SK-N-SH (cell line): ENCODE measurements at places on chromosomes 1 and 21.

DNA sequence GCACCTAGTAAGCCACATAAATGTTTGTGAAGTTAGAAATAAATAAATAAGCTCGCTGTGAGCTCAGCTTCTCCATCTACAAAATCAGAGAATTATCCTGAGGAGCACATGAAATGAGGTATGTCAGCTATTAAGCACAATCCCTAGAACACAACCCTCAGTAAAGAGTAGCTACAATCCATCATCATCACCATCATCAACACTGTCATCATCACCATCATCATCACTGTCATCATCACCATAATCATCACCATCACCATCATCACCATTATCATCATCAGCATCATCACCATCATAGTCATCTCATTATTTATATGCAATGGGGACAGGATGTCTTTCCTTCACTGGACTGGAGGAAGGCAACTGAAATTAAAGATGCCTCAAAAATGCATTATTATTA, 189.6 kb downstream of the NPHP4 start:
- H3K27ac ChIP-seq = no peak overlapping the region
- H3K4me3 ChIP-seq = no peak overlapping the region
- DNase-seq = no peak

- no peak overlapping the region for H3K4me3 ChIP-seq
- H3K36me3 ChIP-seq = no peaks in the 10 kb centered on the region
- no peak overlapping the region for H3K27ac ChIP-seq
- H3K27me3 ChIP-seq = no peaks in the 10 kb centered on the region
These were observed 10.5 kb upstream of the TAF1A start for GRCh38 chr1:222600281-222600680.

DNA sequence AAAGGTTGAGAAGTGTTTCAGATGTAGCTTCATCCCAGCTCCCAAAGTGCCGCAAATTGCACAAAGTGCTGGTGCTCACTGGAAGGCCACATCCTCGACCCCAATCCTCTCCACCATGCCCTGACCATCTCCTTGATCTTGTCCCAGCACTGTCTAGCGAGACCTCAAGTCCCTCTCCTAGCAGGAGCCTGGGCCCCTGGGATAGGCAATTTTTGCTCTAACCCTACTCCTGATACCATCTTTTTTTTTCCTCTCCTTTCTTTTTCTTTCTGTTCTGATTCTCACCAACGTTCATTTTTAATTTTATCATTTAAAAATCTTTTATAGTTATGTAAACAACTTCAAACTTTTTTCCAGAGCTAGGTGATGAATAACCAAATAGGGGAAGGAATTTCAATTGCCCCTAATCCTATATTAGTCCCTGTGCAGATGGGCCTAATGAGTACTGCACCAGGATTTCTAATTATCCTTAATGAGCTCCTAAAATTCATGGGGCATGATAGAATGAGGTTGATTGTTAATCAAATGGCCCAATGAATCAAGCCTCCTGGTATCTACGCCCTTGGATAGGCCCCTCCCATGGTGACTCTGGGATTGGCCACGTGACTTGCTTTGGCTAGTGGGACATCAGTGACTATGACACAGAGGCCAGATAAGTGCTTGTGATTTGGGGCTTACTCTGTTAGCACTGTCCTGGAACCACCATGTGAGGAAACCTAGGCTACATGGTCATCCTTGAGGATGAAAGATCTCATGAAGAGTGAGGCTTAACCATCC, 41.5 kb upstream of the TENT5B start:
- H3K36me3 ChIP-seq = no peaks in the 10 kb centered on the region
- no peak overlapping the region for H3K4me3 ChIP-seq
- no peak for DNase-seq

DNA sequence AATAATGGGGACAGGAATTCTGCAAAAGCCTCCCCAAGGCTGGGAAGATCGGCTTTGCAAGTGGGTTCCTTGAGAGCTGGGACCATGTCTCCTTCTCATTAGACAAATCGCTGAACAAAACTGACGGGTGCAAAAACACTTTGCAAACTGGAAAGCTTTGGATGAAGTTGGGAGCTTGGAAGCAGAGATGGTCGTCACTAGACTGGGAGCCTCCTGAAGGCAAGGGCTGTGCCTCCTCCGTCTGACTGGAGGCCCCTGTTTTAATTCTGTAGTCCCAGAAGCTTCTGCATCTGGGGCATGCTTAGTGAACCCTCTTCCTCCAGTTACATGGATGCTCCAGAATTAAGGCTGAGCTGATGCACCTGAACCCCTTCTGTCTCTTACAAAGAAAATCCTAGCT, 82.3 kb upstream of the IFFO2 start:
- H3K27me3 ChIP-seq = no peaks in the 10 kb centered on the region
- no peak overlapping the region for H3K27ac ChIP-seq
- H3K4me1 ChIP-seq = peaks cover 9% of the 10 kb centered on the region; the same call in 1 of the 2 replicates
- no peak overlapping the region for H3K4me3 ChIP-seq
- DNase-seq = no peak

- DNase-seq = no peak
- no peaks in the 10 kb centered on the region for H3K36me3 ChIP-seq
- H3K27me3 ChIP-seq = no peaks in the 10 kb centered on the region
- no peak overlapping the region; the same call in 1 of the 2 replicates for H3K27ac ChIP-seq
- peaks cover 2% of the 10 kb centered on the region for H3K4me1 ChIP-seq
These were observed 157.3 kb upstream of the RUNX1 start for GRCh38 chr21:35206141-35207125.

DNA sequence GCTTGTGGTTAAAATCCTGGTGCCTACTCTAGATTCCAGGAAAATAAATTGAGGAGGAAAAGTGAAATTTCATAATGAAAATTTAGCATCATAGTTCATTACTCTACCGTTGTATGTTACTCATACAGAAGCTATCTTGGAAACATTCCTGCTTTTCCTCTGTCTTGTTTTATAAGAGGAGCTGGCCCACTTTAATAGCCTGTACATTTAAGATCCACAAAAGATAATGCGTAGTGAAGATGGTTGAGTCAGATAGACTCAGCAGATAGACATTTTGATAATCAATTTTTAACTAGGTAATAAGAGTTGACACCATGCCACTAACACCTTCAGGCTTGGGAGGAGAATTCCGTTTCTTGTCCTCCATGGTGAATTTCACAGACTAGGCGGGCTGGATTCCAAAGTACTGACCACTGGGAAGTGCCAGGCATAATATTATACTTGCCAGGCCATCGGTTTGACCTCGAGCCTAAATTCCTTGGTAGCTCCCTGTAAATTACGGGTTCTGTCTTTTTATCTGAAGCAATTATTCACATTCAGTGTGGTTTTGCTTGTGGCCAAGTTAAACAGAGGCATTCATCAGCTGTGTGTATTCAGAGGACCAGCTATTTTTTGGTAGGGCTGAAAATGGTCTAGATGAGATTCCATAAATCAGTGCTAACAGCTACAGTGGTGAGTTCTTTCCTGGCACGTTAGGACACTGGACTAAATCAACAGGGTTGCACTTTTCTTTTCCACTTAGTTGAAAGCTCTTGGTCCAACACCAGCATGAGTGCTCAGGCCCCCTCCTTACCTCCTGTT, 111.9 kb upstream of the KAZN start:
- H3K4me1 ChIP-seq = no peaks in the 10 kb centered on the region
- no peak for DNase-seq
- H3K27me3 ChIP-seq = no peaks in the 10 kb centered on the region
- H3K27ac ChIP-seq = no peak overlapping the region
- no peaks in the 10 kb centered on the region for H3K36me3 ChIP-seq
- H3K4me3 ChIP-seq = no peak overlapping the region

DNA sequence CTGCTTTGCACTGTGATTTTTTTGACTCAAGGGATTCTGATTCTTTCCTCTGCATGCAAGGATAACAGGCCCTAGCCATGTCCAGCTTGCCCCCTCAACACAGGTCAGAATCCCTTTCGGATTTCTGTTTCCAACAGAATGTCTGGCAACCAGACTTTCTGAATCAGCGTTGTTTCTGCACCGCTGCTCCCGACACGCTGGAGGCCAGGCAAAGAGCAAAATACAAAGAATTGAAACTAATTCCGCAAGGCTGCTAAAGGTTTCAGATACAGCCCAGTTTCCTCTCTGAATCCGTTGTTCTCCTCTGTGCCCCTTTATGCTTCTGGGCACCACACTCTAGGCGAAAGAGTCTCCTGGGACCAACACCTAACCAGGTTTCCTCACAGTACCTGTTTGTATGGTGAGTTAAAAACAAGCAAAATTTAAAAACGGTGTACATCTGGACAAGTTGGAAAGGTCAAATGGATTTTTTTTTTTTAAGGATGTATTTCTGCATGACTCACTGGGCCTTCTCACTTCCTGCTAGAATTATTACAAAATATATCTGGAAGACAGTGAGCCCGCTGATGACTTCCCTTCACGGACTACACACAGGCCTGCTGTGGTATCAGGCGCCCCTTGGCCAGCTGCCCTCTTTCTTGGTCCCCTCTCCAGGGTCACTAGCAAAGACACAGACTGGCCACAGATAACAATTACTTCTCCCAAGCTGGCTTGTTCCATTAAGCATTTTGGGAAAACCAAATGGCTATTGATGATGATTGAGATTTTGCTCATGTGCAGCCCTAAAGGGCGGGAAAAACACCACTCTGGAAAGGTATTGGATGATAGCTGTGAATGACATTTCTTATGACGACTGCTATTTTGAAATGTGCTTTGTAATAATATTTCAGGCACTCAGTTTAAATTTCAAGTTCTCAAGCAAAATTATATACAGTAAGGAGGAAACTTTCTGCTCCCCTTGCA, 118.3 kb downstream of the TGFB2 start:
- H3K27ac ChIP-seq = peak overlapping the region; percentile 93
- no peak overlapping the region for H3K4me3 ChIP-seq
- DNase-seq = peak; percentile 6
- H3K4me1 ChIP-seq = peaks cover 44% of the 10 kb centered on the region
- no peaks in the 10 kb centered on the region for H3K36me3 ChIP-seq
- H3K27me3 ChIP-seq = no peaks in the 10 kb centered on the region

GRCh38 chr1:151347523-151348246, 633 bp upstream of the RFX5 start:
- 0 out of 2 replicates have a peak, but pooled peaks cover 8% of the 10 kb centered on the region for H3K4me1 ChIP-seq
- peaks cover 6% of the 10 kb centered on the region for H3K36me3 ChIP-seq
- no peak overlapping the region; the same call in 1 of the 2 replicates for H3K4me3 ChIP-seq
- DNase-seq = no peak
- H3K27ac ChIP-seq = peak overlapping the region; percentile 27; the same call in 1 of the 2 replicates

DNA sequence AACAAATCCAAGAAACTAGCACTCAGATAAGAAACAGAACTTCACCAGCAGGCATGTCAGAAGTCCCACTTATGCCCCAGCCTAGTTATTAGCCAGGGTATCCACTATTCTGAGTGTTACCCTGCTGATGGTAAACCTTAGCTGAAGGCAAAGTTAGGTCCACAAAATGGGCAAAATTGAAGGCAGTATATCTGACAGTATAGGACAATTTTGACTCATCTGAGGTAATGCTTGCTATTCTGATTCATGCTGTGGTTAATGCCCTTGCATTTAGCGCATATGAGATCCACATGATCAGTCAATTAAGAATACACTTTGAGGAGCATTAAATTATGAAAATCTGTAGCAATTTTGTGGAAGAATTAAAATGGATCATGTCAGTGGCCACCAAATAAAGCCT, 15.1 kb downstream of the IFI44 start:
- H3K27ac ChIP-seq = no peak overlapping the region
- no peak for DNase-seq
- no peak overlapping the region for H3K4me3 ChIP-seq
- H3K27me3 ChIP-seq = no peaks in the 10 kb centered on the region
- H3K36me3 ChIP-seq = peaks cover 6% of the 10 kb centered on the region

GRCh38 chr1:246128494-246129069, 378.5 kb downstream of the SMYD3 start:
- DNase-seq = no peak
- H3K27ac ChIP-seq = no peak overlapping the region
- peaks cover 2% of the 10 kb centered on the region; the same call in 1 of the 2 replicates for H3K4me1 ChIP-seq
- H3K36me3 ChIP-seq = no peaks in the 10 kb centered on the region
- H3K4me3 ChIP-seq = no peak overlapping the region

GRCh38 chr1:167713330-167714081, 8.3 kb upstream of the MPZL1 start:
- H3K4me3 ChIP-seq = peak overlapping the region; percentile 76
- H3K4me1 ChIP-seq = peaks cover 5% of the 10 kb centered on the region; the same call in 1 of the 2 replicates

DNA sequence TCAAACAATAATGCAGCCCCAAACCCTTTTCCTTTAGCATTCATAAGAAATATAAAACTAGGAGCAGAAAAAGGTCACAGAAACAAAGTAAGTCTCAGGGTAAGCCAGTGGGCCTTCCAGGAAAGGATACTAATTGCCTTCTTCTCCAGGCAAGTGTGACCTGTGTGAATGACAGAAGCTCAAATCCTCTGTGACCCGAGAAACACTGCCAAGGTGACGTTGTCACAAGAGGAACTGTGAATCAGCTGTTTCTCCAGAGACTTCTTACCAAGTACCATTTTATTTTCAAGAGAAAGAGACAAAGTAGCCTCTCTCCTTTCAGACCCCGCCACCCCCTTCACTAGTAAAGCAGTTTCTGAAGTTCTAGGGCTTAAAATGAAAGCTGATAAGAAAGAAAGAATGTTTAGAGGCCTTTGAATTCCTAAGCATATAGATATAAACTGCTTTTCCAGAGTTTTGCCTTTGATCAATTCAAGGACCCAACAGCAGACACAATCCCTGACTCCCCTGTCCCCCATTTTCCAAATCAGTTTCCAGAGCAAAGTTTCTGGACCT, 155.6 kb downstream of the NUF2 start:
- H3K36me3 ChIP-seq = no peaks in the 10 kb centered on the region
- H3K4me1 ChIP-seq = no peaks in the 10 kb centered on the region
- H3K27ac ChIP-seq = no peak overlapping the region
- DNase-seq = no peak
